Heart right ventricle (tissue), 16 donors: ENCODE measurements at places on chromosomes 6 and 20. TPM values are rescaled to one million over a fixed set of nuclear protein-coding genes. Genes with fewer than 3 reads are reported as not detected.

MCCD1 gene
- not detected for total RNA-seq

DNA sequence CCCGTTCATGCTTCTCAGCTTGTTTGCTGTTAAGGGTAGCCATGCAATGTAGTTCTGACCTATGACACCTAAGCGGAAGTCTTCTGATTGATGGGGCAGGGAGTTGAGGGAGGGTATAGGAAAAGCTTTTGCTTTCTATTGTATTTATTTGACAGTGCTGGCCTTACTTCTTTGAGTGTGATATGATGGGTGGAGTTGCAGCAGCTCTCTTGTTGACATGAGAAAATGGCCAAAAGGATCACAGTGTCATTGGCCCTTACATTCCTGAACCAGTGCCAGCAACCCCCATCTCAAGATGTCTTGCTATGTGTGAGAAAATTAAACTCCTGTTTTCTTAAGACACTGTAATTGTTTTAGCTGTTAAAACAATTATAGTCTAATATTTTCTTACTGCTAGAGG is 117.5 kb downstream of the SAMD5 start:
- no peak for DNase-seq

- DNase-seq = no peak
Measured at GRCh38 chr20:12875510-12875909, 133.3 kb upstream of the SPTLC3 start.

DNA sequence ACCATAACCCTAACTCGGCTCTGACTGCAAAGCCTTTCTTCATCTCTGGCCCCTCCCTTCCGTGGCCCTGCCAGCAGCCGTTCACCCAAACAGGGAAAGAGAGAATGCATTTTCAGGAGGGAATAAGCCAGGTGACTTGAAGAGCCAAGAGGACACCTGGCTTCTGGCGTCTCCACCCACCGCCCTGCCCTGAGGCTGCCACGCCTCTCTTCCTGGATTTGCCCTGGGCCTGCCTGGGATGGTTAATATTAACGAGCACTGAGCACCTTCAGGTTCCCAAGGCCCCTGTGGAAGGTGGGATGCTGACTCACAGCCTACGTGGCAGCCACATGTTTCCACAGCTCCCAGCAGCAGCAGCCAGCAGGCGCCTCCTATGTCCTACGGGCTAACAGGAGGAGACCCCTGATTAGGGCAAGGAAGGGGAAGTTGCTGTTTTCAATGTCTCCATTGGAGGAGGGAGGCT is 138.0 kb upstream of the RREB1 start:
- no peak for DNase-seq

FOXS1 gene
- total RNA-seq = 3.2 TPM

GRCh38 chr6:112349958-112350357 is 2.8 kb downstream of the RFPL4B start:
- DNase-seq = no peak

- no peak for DNase-seq
Measured at GRCh38 chr6:7165890-7166267, 58.1 kb downstream of the RREB1 start.

- DNase-seq = no peak
Measured at GRCh38 chr6:120966321-120966720, 368.0 kb downstream of the TBC1D32 start.

OPN5 gene
- total RNA-seq = 0.19 TPM
